PC-3 (cell line): ENCODE measurements at places on chromosomes 2 and 18. TPM values are rescaled to one million over a fixed set of nuclear protein-coding genes. Genes with fewer than 3 reads are reported as not detected.

- DNase-seq, result no peak
Observed at GRCh38 chr2:71675296-71675695, 221.9 kb downstream of the DYSF start.

GRCh38 chr18:13916559-13916958 lies 1.2 kb upstream of the MC2R start:
- DNase-seq, result no peak

- no peak for DNase-seq
Observed at GRCh38 chr2:224417361-224417729, 15.4 kb upstream of the FAM124B start.

The FOXD4L1 gene
- 0.33 TPM in 1 of 2 replicates, not detected in the other for total RNA-seq

The NTSR2 gene
- total RNA-seq, result not detected in 2 replicates
